ENCODE measurements at places on chromosomes 4 and X. TPM values are rescaled to one million over a fixed set of nuclear protein-coding genes. Genes with fewer than 3 reads are reported as not detected.

EVC2 gene
- total RNA-seq = 2.8 TPM

PIM2 gene
- total RNA-seq = 5.1 TPM

PPP4R3C gene
- not detected for total RNA-seq

TLR2 gene
- total RNA-seq = 1.7 TPM

MYL5 gene
- 25.6 TPM for total RNA-seq

SCARB2 gene
- total RNA-seq = 155 TPM

TEX13D gene
- not detected for total RNA-seq

All from chondrocyte (in vitro differentiated cells).